Neural crest cell (in vitro differentiated cells): ENCODE measurements at places on chromosomes 7 and 10. TPM values are rescaled to one million over a fixed set of nuclear protein-coding genes. Genes with fewer than 3 reads are reported as not detected.

- peak overlapping the region; percentile 86 for H3K4me3 ChIP-seq
- no peaks in the 10 kb centered on the region for H3K36me3 ChIP-seq
- H3K27ac ChIP-seq, result no peak overlapping the region
- no peak for DNase-seq
- no peaks in the 10 kb centered on the region for H3K27me3 ChIP-seq
Measured at GRCh38 chr10:122115874-122116273, 126.9 kb downstream of the TACC2 start.

DNA sequence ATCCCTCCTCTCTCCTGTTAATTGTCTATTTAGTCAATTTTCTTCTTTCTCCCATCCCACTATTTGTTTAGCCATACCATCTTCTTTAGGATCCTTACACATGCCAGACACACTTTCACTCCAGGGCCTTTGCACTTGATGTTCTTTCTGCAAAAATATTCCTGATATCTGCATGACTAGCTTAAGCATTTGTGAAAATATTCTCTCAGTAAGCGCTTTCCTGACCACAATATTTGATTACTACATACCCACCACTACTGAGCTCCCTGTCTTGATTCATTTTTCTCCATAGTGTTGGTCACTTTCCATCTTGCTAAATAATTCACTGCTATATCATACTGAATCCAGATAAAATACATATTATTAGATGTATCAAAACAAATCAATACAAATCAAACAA, 75.1 kb downstream of the SEMA3D start:
- H3K27me3 ChIP-seq, result no peaks in the 10 kb centered on the region
- no peaks in the 10 kb centered on the region for H3K4me1 ChIP-seq

GRCh38 chr7:50818324-50818723, 35.6 kb upstream of the GRB10 start:
- H3K27me3 ChIP-seq, result no peaks in the 10 kb centered on the region
- H3K36me3 ChIP-seq, result no peaks in the 10 kb centered on the region
- H3K27ac ChIP-seq, result no peak overlapping the region
- H3K4me3 ChIP-seq, result no peak overlapping the region
- H3K4me1 ChIP-seq, result peaks cover 13% of the 10 kb centered on the region

Gene FAM171A1
- 64.2 and 70.4 TPM in 2 replicates for total RNA-seq

DNA sequence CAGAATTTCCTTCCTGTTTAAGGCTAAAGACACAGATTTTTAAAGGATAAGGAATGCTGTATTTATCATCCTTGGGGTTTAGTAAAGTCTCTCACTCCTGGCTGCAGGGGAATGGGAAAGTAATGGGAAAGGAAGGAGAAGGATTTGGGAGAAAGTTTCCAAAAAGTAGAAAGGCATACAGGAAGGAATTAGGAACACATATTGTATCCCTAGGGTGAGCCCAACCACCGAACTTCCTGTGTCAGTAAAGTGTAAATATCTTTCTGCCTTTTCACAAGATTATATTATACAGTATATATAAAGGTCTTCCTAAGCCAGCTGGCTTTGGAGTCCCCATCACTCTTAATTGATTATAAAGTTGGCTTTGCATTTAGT, 12.0 kb upstream of the UBE2D1 start:
- no peak for DNase-seq
- no peak overlapping the region for H3K27ac ChIP-seq
- H3K36me3 ChIP-seq, result no peaks in the 10 kb centered on the region
- H3K4me3 ChIP-seq, result no peak overlapping the region

DNA sequence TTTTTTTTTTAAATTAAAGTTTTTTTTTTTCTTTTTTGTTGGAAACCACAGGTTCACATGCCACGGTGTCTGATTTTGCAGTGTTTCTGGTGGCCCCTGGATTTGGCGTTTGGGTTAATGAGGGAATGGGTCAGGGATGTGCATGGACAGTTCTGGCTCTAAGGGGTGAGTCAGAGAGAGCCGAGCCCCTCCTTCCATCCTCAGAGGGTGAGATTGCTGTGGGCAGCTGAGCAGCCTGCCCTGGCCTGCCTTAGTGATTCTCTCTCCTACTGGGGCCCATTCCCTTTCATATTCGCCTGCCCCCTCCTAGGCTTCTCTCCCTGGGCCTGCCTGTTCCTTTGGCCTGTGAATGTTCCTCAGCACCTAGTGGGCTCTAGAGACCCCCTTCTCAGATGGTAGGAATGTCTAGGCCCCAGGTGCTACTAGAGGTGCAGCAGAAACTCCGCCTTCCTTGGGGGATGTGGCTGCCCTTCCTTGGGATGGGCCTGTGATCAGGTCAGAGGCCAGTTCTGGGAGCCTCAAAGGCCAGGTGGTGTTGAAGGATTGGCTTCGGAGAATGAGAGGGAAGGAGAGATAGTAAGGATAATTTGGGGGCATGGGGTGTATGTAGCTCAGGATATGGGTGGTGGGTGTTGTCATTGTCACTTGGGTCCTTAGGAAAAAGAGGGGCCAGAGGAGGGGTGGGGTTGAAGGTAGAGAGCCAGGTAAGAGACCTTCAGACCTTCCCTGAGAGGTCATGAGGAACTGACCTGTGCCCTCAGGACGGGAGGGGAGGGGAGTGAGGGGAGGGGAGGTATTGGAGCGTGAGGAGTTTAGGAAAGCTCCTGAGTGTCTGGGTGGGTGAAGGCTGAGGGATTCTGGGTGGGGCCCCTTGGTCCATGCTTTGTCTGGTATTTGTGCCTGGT, 19.8 kb downstream of the TSPAN14 start:
- no peaks in the 10 kb centered on the region for H3K27me3 ChIP-seq
- DNase-seq, result no peak
- H3K4me3 ChIP-seq, result no peak overlapping the region
- H3K27ac ChIP-seq, result peak overlapping the region; percentile 95
- H3K4me1 ChIP-seq, result peaks cover 57% of the 10 kb centered on the region

DNA sequence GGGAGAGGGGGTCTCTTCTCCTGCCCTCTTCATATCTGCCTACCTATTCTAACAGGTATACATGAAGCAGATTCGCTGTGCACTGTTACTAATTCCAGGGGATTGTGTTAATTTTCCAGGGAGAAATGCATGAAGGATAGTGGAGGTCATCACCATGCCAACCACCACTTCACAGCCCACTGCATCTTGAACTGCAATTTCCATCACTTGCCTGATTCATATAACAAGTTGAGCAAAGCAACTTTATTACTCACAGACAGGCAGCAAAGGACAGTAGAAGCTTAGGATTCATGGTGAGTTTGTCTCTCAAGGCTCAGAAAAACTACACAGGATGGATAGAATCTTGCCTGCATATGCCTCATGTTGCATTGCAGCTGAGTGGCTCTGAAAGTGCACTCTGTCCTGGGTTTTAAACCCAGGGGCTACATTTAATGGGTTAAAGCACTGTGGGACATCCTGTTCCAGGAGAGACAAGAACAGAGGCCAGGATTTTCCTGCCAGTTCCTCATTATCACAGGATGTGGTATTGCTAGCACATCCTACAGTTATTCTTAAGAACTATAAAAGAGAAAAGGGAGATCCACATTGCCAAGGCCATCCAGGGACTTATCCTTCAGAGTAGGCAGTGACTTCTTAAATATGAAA, 136.9 kb upstream of the PRSS1 start:
- peak overlapping the region; percentile 43 for H3K27ac ChIP-seq
- H3K4me1 ChIP-seq, result no peaks in the 10 kb centered on the region
- no peak overlapping the region for H3K4me3 ChIP-seq
- no peak for DNase-seq
- no peaks in the 10 kb centered on the region for H3K36me3 ChIP-seq
- peaks cover 47% of the 10 kb centered on the region for H3K27me3 ChIP-seq

DNA sequence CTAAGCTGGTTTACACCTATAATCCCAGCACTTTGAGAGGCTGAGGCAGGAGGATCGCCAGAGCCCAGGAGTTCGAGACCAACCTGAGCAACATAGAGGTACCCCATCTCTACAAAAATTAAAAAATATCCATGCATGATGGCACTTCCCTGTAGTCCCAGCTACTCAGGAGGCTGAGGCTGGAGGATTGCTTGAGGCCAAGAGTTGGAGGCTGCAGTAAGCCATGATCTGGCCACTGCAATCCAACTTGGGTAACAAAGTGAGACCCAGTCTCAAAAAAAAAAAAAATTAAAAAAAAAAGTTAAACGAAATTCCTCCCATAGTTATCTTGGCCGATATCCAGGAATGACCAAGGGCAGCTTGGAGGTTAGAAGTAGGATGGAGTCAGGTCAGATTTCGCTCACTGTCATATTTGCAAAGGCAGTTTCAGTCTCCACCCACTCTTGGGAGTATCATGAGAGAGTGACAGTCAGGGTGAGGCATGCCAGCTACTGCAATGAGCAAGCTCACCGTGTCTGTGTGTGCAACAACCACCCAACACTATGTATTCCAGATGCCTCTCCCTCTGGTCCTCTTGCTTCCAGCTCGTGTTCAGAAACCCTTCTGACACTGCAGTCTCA, 6.0 kb upstream of the ZDHHC4 start:
- no peaks in the 10 kb centered on the region for H3K36me3 ChIP-seq
- H3K4me3 ChIP-seq, result no peak overlapping the region
- no peak for DNase-seq
- peaks cover 6% of the 10 kb centered on the region for H3K4me1 ChIP-seq

Gene JCAD
- 0.61 and 1.2 TPM in 2 replicates for total RNA-seq

DNA sequence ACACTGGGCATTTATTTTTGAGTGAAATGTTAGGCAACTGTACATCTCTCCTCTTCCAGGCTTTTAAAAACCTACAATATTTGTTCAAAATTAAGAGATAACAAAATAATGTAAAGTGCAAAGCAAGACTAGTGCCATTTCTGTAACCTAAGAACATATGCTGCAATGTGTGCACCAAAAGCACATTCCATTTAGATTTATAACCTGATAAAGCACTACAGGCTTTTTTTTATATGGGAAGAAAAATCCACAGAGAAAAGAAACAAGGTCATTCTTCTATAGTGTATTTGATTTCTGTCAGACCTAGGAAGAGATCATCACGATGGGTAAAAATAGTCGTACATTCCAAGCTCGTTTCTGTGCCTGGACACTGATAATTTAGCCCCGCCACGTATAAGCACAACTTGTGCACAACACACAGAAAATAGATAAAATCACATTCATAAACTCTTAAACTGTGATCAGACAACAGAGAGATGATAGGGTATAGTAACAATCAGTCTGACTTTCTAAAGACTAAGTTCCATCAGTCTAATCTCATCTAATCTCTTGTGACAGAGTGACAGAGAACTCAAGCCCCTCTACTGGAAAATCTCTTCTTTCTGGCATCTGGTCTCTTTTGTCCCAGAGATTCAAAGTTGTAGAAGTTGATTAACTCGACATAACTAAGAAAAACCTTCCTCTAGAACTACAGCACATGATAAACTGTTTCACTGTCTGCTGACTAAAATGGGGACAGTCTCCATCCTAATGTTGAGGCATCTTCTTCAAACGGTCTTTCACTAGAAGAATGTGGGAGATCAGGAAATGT, 6.7 kb downstream of the LAMB1 start:
- peak overlapping the region; percentile 4 for H3K4me3 ChIP-seq
- no peak for DNase-seq

DNA sequence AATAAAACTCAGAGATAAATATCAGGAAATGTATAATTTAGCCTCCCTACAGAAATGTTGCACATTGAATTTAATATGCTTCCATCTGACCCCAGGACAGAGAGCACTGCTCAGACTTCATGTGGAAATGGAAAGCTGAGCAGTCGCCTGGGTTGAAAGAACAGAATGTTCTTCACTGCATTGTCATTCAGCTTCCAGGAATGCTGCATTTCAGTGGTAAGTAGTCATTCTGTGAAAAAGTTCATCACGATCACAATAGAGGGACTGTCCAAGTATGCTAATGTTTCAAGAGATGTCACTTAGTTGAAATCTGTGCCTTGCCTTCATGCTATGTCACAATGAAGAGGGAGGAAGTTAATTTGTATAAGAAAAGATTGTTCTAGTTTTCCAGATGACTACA, 147.3 kb downstream of the NRCAM start:
- peak overlapping the region; percentile 40 for H3K4me3 ChIP-seq
- peaks cover 82% of the 10 kb centered on the region for H3K4me1 ChIP-seq
- no peaks in the 10 kb centered on the region for H3K36me3 ChIP-seq
- no peak for DNase-seq
- H3K27me3 ChIP-seq, result no peaks in the 10 kb centered on the region

GRCh38 chr7:55325371-55325792, 39.8 kb upstream of the LANCL2 start:
- no peak overlapping the region for H3K4me3 ChIP-seq
- peaks cover 8% of the 10 kb centered on the region for H3K27me3 ChIP-seq
- no peak for DNase-seq
- no peak overlapping the region for H3K27ac ChIP-seq
- H3K4me1 ChIP-seq, result no peaks in the 10 kb centered on the region

- H3K4me1 ChIP-seq, result no peaks in the 10 kb centered on the region
- peaks cover 48% of the 10 kb centered on the region for H3K27me3 ChIP-seq
- no peaks in the 10 kb centered on the region for H3K36me3 ChIP-seq
Measured at GRCh38 chr10:49620841-49621378, 7.1 kb downstream of the CHAT start.

Gene GRM3
- 2.9 and 3.4 TPM in 2 replicates for total RNA-seq

DNA sequence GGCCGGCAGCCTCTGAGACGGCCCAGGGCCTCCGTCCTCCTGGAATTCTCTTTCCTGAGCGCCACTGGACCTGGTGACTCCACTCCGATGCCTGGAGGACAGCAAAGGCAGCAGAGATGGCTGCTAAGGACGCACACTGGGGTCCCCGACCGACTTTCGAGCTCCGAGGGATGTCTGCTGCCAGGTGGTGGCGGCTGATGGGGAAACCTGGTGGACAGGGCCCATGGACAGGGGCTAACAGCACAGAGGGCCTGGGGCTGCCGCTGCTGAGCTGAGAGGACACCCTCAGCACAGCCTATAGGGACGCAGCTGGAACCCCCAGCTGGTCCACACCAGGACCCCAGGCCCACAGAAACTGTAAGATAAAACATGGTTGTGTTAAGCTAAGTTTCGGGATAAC, 366.3 kb downstream of the DNAJB6 start:
- DNase-seq, result no peak
- H3K27ac ChIP-seq, result no peak overlapping the region
- peaks cover 16% of the 10 kb centered on the region for H3K4me1 ChIP-seq
- peaks cover 20% of the 10 kb centered on the region for H3K27me3 ChIP-seq
- no peaks in the 10 kb centered on the region for H3K36me3 ChIP-seq

DNA sequence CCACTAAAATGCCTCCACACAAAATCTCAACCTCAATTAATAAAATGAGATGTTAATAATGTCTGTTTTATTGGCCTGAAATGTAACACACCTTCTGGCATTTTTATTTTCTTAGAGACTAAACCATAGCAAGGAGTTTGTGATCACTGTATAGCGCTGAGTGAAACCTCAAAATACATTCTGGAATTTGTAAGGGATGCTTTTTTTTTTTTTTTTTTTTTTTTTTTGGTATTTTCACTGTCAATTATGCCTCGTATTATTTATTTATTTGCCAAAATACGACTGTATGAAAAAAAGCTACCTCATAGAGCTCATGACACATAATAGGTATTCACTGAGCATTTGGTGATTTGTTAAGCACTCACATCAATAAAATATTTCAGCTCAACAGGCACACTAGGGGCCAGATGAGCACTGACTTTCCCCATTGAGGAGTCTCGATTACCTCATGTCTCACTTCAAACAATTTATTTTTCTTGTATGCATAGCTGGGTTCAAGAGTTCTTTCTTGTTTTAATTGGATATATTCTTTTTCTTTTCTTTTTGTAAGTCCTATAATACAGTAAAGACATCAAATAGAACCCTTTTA, 36.5 kb downstream of the SEMA3C start:
- no peaks in the 10 kb centered on the region for H3K27me3 ChIP-seq
- H3K4me1 ChIP-seq, result peaks cover 44% of the 10 kb centered on the region
- H3K36me3 ChIP-seq, result no peaks in the 10 kb centered on the region
- no peak overlapping the region for H3K27ac ChIP-seq
- H3K4me3 ChIP-seq, result no peak overlapping the region
- DNase-seq, result no peak
